WERI-Rb-1 (cell line): ENCODE measurements at places on chromosomes 1 and 21.

GRCh38 chr1:156076609-156077429, 5.4 kb downstream of the MEX3A start:
- no peak for DNase-seq

- no peak for DNase-seq
Observed at GRCh38 chr1:187460093-187460492, 631.3 kb downstream of the PLA2G4A start.

- no peak for DNase-seq
Observed at GRCh38 chr1:235767795-235768194, 98.9 kb downstream of the LYST start.

DNA sequence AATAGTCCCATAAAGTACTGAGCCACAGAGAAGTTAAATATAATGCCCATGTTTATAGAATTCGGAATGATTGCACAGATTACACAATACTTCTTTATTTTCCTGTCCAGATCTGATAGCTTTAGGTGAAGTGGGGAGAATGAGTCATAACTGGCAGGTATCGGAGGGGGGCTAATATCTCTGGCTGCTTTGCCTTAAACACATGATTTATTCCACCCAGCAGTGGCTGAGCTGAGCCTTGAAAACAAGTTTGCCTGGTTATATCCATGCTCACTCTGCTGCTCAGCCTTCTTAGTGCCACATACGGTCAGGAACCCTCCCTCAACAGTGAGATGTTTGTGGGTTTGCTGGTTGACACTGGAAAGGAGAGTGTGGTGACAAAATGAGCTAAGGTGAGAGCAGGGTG, 119.7 kb upstream of the ZNF648 start:
- DNase-seq: no peak

- DNase-seq: no peak
Observed at GRCh38 chr1:96730574-96731298, 9.2 kb downstream of the PTBP2 start.

GRCh38 chr1:96804648-96805047, 83.1 kb downstream of the PTBP2 start:
- DNase-seq: no peak

DNA sequence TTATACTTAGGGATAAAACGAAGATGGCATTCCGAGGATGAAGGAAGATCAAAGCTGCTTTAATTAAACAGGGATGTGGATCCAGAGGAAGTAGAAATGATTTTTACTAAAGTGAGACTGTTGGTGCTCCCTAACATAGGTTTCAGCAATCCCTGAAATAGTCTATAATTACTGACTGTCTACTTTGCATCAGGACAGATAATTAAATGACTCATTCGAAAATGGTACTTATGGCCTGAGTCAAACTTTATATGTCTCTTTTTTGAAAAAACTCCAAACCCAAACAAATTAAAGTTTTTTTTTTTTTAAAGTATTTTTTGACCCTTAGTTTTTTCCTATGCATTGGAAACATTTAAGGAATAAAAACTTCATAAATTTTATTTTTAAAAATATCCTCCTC, 90.3 kb downstream of the LYST start:
- no peak for DNase-seq

DNA sequence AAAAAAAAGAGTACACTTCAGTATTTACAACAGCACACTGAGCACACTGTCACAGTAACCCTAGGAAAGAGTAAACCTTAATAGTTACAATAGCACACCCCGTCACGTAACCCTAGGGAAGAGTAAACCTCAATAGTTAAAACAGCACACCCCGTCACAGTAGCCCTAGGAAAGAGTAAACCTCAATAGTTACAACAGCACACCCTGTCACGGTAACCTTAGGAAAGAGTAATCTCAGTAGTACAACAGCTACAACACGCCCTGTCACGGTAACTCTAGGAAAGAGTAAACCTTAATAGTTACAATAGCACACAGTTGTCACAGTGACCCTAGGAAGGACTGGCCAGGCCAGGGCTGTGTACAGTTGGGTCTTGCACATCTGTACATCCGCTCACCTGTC, 3.0 kb downstream of the CDK11A start:
- DNase-seq: no peak

DNA sequence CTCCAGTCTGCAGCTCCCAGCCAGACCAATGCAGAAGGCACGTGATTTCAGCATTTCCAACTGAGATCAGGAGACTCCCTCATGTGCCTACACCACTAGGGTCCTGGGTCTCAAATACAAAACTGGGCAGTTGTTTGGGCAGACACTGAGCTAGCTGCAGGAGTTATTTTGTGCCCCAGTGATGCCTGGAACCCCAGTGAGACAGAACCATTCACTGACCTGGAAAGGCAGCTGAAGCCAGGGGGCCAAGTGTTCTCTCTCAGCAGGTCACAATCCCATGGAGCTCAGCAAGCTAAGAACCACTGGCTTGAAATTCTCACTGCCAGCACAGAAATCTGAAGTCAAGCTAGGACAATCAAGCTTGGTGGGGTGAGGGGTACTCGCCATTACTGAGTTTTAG, 111.7 kb upstream of the TNFSF4 start:
- no peak for DNase-seq

DNA sequence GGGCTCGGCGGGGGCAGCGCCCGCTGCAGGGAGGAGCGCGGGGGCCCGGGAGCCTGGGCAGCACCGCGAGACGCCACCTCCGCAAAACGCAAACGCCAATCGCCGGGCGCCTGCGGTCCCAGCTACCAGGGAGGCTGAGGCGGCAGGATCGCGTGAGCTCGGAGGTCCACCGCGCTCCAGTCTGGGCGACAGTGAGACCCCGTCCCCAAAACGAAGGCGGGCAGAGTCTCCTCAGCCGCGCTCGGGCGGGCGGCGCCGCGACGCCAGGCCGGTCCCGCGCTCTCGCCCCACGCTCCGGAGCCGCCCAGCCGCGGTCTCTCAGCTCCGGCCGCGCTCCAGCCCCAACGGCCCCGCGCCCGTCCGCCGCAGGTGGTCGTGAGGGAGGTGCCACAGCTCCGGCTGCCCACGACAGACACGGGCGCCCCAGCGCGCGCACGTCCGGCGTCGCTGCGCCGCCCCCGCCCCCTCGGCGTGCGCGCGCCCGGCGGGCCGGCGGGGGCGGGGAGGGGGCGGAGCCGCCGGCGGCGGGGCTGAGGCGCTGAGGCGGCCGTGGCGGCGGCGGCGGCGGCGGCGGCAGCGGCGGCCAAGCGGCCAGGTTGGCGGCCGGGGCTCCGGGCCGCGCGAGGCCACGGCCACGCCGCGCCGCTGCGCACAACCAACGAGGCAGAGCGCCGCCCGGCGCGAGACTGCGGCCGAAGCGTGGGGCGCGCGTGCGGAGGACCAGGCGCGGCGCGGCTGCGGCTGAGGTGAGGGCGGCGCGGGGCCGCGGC, at the start of gene ADARB1:
ADARB1 (plus strand) TSS at position 533 of the 770 bp plus-strand sequence. CDS start 97,077 bp downstream, outside the sequence.
- peak; percentile 85 for DNase-seq

DNA sequence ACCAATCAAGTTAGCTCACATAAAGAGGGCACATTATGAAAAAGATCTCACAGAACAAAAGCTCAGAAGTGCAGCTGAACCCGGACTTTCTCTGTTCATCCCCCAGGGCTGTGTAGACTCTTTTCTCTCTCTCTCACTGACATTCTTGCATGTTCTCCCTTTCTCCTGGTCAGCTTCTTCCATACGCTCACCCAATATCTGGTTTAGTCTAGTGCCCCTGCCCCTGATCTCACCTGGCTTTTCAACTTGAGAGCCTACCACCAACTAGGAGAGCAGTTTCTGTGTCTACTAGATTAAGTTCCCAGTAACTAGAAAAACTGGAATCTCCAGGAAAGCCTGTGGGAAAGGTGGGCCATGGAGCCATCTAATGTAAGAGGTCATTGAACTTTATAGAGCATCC, 126.9 kb upstream of the GRIK3 start:
- DNase-seq: no peak

GRCh38 chr1:165162671-165163241, 193.8 kb downstream of the LMX1A start:
- DNase-seq: no peak

DNA sequence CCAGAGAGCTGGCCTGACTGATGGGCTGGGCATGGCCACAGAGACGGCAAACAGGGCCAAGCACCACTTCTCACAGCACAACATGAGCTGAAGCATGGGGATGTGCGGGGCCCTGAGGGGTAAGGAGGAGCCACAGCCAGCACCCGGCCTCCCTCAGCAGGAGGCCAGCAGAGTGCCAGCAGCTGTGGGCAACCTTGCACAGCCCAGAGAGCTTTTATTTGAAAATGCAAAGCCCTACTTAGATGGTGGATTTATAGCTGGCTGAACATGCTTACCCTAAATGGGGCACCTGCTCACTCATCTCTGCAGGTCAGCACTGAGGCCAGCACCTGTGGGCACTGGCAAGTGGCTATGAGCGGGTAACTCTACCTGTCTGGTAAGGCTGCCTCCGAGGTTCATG, 44.1 kb downstream of the SLC66A1 start:
- DNase-seq: no peak

GRCh38 chr1:9875636-9876000, 34.5 kb downstream of the CTNNBIP1 start:
- no peak for DNase-seq

DNA sequence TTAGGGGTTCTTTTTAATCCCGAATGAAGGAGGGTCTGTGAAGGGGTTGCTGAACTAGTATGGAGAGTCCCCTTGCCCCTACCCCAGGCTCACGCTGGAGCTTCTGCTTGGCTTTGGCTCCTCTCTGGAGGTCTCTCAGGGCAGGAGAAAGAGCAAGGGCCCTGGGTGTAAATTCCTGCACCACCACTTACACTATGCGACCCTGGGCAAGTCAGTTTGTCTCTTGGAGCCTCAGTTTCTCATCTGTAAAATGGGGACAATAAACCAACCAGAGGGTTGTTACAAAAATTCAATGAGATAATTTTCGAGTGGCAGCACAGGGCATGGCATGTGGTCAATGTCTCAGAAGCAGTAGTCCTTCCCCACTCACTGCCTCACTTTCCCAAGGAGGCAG, 11.4 kb downstream of the FOXO6 start:
- no peak for DNase-seq

DNA sequence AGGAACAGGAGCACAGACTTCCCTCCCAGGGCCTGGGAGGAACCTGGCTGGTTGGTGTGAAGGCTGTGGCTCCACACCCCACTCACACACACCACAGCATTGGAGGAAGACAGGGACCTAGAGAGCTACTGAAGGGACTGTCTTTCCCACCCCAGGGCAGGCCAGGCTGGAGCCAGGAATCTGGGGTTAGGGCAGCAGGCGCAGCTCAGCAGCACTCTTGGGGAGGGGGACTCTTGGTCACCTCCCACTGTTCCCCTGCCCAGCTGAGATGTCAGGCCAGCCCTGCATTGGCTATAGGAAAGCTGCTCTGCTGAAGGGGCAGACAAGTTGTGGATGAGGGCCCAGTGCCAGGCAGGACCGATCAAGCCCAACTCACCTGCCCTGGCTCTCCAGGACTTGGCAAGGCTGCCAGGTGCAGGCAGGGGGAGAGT, 1.6 kb upstream of the PLEKHA6 start:
- no peak for DNase-seq

DNA sequence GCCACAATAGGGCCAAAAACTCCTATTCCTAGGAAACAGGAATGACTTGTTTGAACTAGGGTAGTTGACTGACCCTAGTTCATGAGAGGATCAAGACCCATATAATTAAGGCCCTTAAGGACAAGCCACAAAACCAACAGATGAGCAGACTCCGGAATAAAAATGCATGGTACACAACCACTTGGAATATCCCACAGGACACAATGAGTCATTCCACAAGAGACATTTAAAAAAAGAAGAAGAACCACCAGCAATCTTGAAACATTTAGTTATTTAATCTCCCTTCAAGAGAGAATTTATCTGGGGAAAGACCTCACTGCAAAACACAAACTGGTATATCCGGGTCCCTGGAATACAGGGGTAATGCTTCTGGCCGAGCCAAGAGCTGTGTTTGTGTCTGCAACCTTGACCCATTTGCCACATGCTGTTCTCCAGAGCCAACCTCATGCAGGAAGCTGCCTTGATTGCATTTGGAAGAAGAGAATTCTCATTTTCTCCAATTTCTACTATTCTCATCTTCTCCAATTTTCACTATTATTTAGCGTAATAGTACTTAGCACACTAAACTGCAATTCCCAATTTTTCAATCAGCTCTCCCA, 135.5 kb downstream of the TGFBR3 start:
- no peak for DNase-seq

DNA sequence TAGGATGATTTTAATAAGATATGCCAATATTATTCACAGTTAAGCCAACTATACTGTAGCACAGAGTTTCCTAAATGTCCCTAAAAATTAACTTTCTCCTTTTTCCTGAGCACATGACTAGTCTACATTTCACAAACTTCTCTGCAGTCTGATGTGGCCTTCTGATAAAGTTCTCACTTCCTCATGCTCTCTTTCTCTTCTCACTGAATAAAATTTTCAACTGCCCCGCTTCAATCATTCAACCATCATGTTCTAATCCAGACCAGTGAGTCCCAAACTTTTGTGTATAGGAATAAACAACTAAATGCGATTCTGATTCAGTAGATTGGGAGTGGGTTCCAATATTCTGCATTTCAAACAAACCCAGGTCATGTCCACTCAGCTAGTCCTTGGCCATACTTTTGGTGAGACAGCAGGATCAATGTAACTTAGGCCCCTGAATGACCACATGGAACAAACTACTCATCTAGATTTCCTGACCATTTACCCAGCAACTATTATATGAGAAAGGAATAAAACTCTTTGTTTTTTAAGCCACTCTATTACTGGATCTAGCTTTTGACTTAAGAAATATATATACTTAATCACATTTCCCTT, 20.1 kb downstream of the TUT4 start:
- DNase-seq: no peak

DNA sequence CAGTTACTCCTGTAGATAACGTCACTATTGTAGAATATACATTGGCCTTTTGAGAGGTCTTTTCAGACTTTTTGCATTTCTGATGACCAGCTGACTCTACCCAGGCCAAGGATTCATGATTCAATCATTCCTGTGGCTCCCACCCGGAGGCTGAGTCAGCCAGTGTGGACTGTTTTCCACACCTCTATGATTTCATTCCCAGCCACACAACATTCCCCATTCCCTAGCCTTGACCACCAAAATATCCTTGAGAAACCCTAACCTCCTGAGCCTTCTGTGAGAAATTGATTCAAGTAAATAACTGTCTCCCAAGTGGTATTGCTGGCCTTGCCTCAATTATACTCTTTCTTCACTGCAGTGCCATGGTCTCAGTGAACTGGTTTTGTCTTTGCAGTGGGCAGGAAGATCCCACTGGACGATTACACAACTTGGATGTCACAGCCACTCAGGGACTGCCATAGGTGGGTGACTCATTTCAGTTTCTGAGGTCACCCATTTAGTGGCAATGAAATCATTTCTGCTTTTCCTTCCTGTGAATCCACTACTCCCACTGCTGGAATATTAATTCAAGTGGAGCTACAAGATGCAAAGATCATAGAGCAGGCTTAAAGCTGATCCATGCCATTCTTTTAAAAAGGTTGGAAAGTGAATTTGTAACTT, 518.6 kb upstream of the ZP4 start:
- no peak for DNase-seq

- no peak for DNase-seq
Observed at GRCh38 chr1:184037849-184038591, 492 bp upstream of the COLGALT2 start.

DNA sequence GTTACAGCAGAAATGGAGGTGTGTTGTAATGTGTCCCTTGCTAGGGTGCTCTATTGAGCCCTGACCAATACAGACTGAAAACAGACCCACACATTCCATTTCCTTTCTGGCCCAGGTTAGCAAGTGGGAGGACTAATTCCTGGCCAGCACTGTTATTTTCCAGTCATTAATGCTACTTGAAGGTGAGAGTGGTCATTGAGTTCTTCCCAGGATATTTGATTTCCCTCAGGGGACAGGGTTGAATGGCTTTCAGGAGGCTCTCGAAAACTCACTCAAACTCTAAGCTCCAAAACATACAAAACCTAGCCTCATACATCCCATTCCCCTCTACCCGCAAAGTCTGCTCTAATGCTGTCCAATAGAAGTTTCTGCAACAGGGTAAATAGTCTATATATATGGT, 6.2 kb downstream of the LRRC52 start:
- DNase-seq: no peak
